Left renal pelvis (tissue), 4 donors: ENCODE measurements at places on chromosomes 16 and 17. TPM values are rescaled to one million over a fixed set of nuclear protein-coding genes. Genes with fewer than 3 reads are reported as not detected.
A peak's percentile ranks its signal among the peaks of the same experiment; 100 is the strongest.

TBX6 gene
- polyA plus RNA-seq = 0.50 TPM

ADCY9 gene
- polyA plus RNA-seq = 8.0 TPM

AANAT gene
- polyA plus RNA-seq = 0.23 TPM

CCDC144A gene
- 0.46 TPM for polyA plus RNA-seq

DNA sequence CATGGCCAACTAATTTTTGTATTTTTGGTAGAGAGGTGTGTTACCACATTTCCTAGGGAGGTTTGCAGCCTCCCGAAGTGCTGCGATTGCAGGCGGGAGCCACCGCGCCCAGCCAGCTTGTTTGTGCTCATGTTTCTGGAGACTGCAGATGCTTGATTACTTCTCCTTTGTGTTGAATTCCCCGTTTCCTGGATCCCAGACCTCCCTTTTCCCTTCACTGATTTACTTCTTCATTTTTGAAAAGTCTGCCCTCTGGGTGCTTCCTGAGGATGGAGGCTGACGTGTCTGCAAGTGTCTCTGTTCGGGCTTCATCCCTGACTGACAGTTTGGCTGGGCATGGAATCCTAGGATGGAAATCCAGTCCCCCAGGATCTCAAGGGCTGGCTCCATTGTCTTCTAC is 7.0 kb upstream of the TRIM47 start:
- DNase-seq = no peak

DNA sequence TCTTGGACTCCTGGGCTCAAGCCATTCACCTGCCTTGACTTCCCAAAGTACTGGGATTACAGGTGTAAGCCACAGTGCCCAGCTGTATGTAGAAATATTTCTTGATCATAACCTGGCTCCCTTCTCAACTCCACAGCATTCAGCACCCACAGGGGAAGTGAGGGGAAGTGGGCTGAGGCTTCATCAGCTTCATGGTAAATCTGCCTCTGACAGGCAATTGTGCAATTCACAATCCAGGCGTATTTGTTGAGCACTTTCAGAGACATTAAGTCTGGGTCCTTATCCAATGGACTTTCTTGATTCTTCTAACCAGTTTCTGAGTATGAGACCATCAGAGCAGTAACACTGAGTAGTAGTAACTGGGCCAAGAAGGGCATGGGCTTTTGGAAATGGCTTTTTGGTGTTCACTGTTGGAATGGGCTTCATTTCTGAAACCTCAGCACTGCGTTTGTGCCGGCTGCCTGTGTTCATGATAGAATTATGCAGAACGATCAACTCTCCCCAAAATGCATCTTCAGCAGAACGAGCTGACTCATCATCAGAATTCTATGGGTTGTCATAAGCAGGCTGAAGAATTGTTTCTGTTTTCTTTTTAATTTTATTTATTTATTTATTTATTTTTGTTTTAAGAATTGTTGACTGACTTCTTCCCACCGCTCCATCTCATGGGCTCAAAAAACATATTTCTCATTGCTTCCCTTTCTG is 28.9 kb downstream of the FAM20A start:
- DNase-seq = no peak

DNA sequence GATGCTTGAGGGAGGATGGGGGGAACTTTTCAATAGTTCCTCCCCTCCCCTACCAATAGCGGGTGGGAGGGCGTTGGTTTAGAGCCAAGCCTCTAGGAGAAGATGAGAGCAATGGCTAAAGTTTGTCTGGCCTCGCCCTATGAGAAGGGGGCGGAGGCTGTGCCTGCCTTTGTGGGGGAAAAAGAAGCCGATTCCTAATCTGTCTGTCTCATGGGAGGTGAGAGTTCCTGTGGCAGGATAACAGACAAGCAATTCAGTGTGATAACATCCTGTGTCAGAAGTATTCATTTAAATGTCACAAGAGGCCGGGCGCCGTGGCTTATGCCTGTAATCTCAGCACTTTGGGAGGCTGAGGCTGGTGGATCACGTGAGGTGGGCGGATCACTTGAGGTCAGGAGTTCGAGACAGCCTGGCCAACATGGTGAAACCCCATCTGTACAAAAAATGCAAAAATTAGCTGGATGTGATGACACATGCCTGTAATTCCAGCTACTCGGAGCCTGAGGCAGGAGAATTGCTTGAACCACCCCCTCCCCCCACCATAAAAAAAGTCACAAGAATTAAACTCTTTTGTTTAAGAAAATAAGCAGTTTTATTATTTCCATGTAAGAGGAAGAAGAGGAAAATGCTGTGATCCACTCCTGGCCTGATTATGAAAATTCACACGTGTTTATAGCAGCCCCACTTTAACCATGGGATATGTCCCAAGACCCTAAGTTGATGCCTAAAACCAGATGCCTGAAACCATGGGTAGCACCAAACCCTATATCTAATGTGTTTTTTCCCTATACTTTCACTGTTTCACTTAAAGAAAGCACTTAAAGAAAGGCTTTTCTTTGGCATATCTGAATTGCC is 1.7 kb downstream of the SLFN5 start:
- no peak for DNase-seq

DNA sequence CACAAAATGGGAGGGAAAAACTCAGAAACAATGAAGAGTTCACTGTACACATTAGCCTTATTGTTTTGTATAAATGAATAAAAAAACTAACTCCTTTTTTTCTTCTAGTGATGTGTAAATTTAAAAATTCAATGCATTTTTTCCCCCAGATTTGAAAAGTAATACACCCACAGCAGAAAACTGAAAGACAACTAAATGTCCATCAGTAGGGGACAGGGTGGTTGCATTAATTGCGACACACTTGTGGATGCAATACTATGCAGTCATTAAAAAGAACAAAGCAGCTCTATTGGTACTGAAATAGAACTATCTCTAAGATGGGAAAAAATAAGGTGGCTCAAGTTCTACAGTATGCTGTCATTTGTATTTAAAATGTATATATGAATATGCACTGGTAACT is 13.7 kb upstream of the WIPI1 start:
- no peak for DNase-seq

- no peak for DNase-seq
Measured at GRCh38 chr17:50866950-50867362, 802 bp upstream of the TOB1 start.

DNA sequence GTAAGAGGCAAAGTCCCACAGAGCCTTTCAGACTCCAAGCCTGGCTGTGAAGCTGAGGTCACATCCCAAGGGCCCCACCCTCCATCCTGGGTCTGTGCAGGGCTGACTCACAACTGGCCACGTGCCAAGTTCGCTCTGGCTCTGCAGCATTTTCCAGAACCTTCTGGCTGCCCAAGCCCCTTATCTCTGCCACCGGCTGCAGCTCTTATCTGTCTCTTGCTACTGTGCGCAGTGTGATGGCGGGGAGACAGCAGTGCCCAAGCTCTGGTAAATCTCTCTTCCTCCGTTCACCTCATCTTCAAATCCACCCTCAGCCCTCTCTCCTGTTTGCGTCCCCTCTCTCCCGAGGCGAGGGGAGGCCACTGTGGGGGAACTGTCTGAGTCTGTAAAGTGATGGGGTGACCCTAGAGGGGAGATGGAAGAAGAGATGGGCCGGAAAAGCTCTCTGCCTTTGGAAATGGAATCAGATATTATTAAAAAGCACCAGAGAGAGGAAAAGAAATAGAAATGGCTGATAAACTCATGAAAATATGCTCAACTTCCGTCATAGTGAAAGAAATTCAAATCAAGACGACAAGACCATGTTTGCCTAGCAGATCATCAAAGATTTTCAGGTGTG is 162.7 kb upstream of the CDC42EP4 start:
- no peak for DNase-seq

DNA sequence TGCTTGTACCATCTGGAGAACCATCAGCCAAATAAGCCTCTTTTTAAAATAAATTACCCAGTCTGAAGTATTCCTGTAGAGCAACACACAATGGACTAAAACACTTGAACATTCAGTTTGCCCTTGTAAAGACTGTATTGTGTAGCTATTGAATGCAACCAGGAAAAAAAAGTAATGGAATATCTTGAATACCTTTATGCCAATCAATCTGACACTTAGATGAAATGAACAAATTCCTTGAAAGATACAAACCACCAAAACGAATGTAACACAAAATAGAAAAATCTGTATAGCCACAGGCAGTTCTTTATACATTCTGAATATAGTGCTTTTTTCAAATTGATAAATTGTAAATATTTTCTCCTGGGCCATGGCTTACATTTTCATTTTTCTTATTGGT is 63.3 kb upstream of the KCNJ16 start:
- DNase-seq = no peak

DNA sequence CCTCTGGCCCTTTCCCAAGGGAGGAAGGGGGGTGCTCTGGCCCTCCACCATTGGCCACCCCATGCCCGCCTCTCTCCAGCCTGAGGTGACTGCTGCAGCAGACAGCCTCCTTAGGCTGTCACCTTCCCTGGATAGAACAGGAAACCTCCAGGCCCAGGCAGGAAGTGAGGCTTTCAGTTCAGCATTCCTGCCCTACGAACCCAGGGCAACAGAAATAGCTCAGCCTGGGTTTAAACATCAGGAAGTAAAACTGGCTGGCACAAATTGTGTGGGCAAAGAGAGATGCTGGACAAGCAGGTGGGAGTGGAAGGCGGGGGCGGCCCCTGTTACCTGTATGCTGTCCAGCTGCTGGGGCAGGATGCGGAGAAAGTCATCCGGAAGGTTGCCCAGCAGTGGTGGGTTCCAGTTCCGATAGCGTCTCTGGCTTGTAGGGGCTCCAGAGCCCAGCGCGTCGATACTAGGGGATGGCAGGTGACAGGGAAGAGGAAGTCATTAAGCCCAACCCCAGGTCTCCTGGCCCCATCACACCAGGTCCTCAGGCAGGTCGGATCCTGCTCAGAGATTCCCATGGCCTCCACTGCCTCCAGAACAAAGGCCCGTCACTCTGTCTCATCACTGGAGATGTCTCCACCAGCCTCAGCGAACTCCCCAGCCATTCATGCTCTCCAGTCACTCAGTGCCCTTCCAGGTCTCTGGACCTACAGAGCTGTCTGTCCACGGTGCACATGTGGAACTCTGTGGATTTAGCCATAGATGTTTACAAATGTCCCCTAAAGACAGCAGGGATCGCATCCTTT is 23.6 kb upstream of the MRPS23 start:
- DNase-seq = no peak

- no peak for DNase-seq
Measured at GRCh38 chr17:64051153-64051552, 30.7 kb upstream of the ICAM2 start.

GRCh38 chr16:1453316-1453715 is 9.0 kb upstream of the CCDC154 start:
- no peak for DNase-seq

DNA sequence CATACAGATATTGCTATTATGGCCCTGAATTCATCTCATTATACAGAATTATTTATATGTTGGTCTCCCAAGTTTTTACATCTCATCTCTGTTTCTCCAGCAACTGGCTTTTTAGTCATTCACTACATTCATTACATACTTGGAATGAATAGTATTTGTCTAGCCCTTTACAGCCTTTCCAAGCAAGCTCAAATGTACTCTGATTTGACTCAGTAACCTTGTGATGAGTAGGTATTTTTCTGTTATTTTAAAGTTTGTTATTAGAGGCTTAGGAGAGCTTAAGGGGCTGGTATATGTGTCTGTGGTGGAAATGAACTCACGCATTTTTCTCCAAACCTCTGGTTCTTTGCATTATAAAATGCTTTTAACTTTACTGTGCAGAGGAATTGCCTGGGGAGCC is 224.7 kb downstream of the SNX29 start:
- DNase-seq = no peak

GRCh38 chr16:2163211-2163881 is 7.8 kb downstream of the TRAF7 start:
- DNase-seq = no peak

DNA sequence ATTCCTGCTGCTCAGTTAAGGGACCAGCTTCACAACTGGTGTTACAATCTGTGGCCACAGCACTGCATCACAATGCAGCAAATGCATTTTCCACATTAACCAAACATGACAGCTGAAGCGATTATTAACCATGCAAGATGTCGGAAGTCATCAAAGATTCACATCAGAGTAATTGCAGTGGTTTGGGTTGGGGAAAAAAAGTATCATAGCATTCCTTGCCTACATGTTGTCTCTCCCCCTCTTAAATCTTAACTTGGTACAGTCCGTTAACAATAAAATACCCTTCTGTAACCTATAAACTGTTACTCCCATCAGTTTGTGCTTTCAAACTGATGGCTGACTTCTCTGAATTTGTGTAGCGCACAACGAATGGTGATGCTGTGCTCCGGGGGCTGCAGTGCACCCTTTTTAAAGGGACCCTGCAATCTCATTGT is 51.6 kb downstream of the NUP93 start:
- DNase-seq = peak; percentile 29

DNA sequence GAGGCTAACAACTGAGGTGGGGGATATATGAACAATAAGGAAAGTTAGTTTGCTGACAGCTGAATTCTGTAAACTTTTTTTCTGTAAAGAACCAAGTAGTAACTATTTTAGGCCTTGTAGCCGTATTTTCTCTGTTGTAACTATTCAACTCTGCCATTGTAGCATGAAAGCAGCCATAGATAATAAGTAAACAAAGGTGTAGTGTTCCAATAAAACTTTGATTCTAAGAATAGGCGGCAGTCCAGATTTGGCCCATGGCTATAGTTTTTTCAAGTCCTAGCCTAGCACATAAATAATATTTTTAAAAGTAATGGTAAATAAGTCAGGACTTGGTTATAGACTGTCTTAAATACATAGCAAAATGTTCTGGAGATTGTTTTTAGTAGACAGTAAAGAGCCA is 142.0 kb downstream of the STXBP4 start:
- no peak for DNase-seq

DNA sequence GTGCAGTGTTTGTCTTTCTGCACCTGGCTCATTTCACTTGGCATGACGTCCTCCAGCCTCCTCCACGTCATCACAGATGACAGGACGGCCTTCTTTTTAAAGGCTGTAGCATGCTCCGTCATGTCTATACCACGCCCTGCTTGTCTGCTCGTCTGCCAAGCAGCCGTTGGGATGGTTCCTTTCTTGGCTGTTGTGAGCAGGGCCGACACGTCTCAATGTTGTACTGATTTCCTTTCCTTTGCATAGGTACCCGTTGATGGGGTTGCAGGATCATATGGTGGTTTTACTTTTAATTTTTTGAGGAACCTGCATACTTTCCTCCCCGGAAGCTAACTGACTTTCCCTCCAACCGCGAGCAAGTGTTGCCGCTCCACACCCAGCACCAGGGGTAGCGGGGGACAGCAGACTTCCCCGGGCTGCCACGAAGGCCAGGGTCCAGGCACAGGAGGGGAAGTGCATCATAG is 212.2 kb upstream of the ZNF469 start:
- DNase-seq = no peak

- DNase-seq = no peak
Measured at GRCh38 chr17:206941-207560, 25.6 kb upstream of the DOC2B start.
